Activated naive CD8-positive, alpha-beta T cell treated with anti-CD3 and anti-CD28 coated beads, Interleukin-2, amount 10 ng/mL, durations not matched to agents 7 days and 5 days (primary cell): ENCODE measurements at places on chromosomes 7 and 10. TPM values are rescaled to one million over a fixed set of nuclear protein-coding genes. Genes with fewer than 3 reads are reported as not detected.
A peak's percentile ranks its signal among the peaks of the same experiment; 100 is the strongest.

GRCh38 chr10:26738301-26738911 is 40.9 kb downstream of the PDSS1 start:
- H3K27me3 ChIP-seq: no peaks in the 10 kb centered on the region
- no peak overlapping the region for H3K4me3 ChIP-seq
- peaks cover 12% of the 10 kb centered on the region for H3K4me1 ChIP-seq
- H3K36me3 ChIP-seq: peaks cover 33% of the 10 kb centered on the region

DNA sequence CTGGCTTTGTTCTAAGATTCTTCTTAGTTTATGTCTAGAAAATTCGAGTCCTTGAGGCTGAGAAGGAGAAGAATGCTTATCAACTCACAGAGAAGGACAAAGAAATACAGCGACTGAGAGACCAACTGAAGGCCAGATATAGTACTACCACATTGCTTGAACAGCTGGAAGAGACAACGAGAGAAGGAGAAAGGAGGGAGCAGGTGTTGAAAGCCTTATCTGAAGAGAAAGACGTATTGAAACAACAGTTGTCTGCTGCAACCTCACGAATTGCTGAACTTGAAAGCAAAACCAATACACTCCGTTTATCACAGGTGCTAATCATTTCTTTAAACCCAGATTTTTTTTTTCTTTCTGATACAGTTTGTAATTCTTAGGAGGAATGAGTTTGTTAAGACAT is 6.7 kb downstream of the CEP55 start:
- H3K27ac ChIP-seq: peak overlapping the region; percentile 47
- H3K36me3 ChIP-seq: peaks cover 50% of the 10 kb centered on the region
- H3K4me1 ChIP-seq: peaks cover 30% of the 10 kb centered on the region
- H3K27me3 ChIP-seq: no peaks in the 10 kb centered on the region
- H3K4me3 ChIP-seq: peak overlapping the region; percentile 7
- no peak for DNase-seq

GRCh38 chr10:45452743-45453452 is 78.9 kb downstream of the ALOX5 start:
- H3K4me3 ChIP-seq: no peak overlapping the region
- DNase-seq: no peak
- H3K27me3 ChIP-seq: no peaks in the 10 kb centered on the region
- H3K27ac ChIP-seq: no peak overlapping the region
- peaks cover 37% of the 10 kb centered on the region for H3K36me3 ChIP-seq
- peaks cover 34% of the 10 kb centered on the region for H3K4me1 ChIP-seq

DNA sequence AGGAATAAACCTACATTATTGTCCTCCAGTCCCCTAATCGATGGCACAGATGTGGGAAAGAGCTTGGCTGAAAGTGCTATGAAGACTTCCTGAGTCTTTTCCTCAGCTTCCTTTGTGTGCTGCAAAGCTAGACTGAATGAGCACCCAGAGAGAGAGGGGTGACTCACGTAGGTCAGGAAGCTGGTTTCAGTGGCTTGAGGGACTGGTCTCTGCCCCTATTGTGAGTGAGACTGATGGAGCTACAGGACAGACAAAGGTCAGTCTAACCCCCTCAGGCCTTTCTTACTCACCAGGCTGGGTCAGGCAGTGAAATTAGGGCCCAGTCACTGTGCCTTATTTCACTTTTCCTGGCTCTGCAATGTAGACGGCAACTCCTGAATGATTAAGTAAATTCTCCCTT is 171.1 kb upstream of the GRB10 start:
- DNase-seq: no peak
- H3K4me1 ChIP-seq: peaks cover 3% of the 10 kb centered on the region
- no peak overlapping the region for H3K27ac ChIP-seq
- H3K36me3 ChIP-seq: no peaks in the 10 kb centered on the region

TCF7L2 gene
- 2.2 TPM for total RNA-seq

NME8 gene
- not detected for total RNA-seq

DNA sequence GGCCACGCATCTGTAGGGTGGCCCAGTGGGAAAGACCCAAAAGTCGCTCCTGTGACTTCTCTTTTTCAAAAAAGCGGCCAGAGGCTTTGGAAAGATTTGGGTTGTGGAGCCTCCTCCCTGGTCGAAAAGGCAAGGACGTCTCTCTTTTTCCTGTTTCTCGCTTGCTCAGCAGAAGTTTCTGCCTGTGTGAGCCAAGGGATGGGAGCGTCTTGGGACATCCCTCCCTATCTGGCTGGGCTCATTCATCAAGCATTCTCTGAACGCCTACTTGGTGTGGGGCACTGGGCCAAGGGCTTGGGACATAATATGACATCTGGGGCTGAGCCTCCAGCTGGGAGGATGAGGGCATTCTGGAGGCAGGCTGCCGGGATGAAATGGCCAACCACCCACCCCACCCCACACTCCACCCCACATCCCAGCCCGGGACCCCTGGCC is 120.9 kb downstream of the C10orf105 start:
- H3K36me3 ChIP-seq: no peaks in the 10 kb centered on the region
- no peak overlapping the region for H3K4me3 ChIP-seq
- H3K4me1 ChIP-seq: no peaks in the 10 kb centered on the region
- no peak overlapping the region for H3K27ac ChIP-seq
- H3K27me3 ChIP-seq: no peaks in the 10 kb centered on the region

DNA sequence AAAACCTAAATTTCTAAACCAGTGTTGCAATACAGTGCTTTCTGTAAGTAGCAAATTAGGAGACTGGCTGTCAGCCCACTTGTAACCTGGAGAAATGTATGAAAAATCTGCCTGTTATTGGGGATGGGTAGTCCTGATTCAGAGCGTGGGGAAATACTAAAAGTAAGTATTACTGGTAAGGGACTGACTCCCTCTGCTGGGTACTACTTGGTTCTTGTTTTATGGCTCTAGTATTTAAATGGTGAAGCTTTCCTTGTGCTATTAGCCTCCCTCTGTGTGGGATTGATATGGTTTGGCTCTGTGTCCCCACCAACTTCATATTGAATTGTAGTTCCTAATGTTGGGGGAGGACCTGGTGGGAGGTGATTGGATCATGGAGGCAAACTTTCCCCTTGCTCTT is 886.1 kb downstream of the SORCS1 start:
- no peak for DNase-seq
- no peak overlapping the region for H3K4me3 ChIP-seq
- no peaks in the 10 kb centered on the region for H3K36me3 ChIP-seq
- no peaks in the 10 kb centered on the region for H3K27me3 ChIP-seq

GRCh38 chr7:130397051-130397757 is 16.9 kb downstream of the CPA1 start:
- H3K4me1 ChIP-seq: peaks cover 35% of the 10 kb centered on the region
- H3K4me3 ChIP-seq: no peak overlapping the region
- no peak for DNase-seq
- H3K27me3 ChIP-seq: peaks cover 2% of the 10 kb centered on the region

DNA sequence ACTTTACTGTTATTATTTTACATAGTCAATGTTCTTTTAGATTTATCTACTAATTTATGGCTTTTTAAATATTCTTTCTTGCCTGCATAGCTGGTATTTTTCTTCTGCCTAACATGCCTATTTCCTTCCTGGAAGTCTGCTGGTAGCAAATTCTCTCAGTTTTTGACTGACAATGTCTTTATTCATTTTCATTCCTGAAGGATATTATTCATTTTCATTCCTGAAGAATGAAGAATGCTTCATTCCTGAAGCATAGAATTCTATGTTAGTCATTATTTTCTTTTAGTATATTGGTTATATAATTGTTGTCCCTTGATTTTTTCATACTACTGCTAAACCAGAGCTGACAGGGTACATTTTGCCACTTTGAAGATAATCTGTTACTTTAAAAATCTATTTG is 41.8 kb downstream of the TMEM168 start:
- no peaks in the 10 kb centered on the region for H3K4me1 ChIP-seq
- no peak for DNase-seq
- H3K27me3 ChIP-seq: no peaks in the 10 kb centered on the region
- H3K36me3 ChIP-seq: peaks cover 3% of the 10 kb centered on the region
- H3K4me3 ChIP-seq: no peak overlapping the region
- no peak overlapping the region for H3K27ac ChIP-seq
